NCI-H1417 treated with DMSO at 0.1 percent for 48 hours (cell line): ENCODE measurements at places on chromosomes 7 and 10.

GRCh38 chr7:30143748-30144251 lies 9.0 kb downstream of the MTURN start:
- peak; percentile 77 for DNase-seq

GRCh38 chr7:142787783-142788182 lies 17.0 kb downstream of the PRSS2 start:
- DNase-seq, result no peak

GRCh38 chr10:13241613-13242012 lies 7.4 kb upstream of the UCMA start:
- DNase-seq, result no peak

DNA sequence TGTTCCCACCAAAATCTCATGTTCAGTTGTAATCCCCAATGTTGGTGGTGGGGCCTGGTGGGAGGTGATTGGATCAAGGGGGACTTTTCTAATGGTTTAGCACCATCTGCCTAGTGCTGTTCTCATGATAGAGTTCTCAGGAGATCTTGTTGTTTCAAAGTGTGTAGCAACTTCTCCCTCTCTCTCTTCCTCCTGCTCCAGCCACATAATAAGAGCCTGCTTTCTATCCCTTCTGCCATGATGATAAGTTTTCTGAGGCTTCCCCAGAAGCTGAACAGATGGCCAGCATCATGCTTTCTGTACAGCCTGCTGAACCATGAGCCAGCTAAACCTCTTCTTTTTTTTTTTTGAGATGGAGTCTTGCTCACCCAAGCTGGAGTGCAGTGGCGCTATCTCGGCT lies 910.6 kb downstream of the KCNMA1 start:
- no peak for DNase-seq

DNA sequence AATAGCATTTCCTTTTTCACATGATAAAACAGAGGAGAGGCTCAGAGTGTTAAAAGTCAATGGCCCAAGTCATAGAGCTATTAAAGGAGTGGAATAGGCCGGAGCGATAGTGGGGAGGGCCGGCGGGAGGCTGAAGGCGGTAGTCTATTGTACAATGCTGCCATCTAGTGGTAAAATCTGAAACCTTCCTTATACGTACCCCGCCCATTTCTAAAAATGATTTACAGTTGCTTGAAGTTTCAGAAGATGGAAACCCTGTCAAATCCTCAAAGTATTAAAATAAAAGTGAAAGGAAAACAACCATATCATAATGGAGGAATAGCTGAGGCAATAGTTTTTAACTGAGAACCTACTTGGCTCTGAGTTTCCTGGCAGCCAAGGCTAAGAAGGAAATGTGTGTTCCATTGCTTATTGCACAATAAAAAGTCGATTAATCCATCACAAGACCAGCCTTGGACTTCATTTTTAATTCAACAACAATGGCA lies 209.1 kb downstream of the CCSER2 start:
- peak; percentile 15 for DNase-seq

- DNase-seq, result no peak
These were observed 1.5 kb downstream of the UMAD1 start for GRCh38 chr7:7642081-7642480.

- no peak for DNase-seq
These were observed 23.2 kb upstream of the MTPN start for GRCh38 chr7:136000288-136000913.

GRCh38 chr10:100516847-100517246 lies 2.8 kb downstream of the SEC31B start:
- no peak for DNase-seq

DNA sequence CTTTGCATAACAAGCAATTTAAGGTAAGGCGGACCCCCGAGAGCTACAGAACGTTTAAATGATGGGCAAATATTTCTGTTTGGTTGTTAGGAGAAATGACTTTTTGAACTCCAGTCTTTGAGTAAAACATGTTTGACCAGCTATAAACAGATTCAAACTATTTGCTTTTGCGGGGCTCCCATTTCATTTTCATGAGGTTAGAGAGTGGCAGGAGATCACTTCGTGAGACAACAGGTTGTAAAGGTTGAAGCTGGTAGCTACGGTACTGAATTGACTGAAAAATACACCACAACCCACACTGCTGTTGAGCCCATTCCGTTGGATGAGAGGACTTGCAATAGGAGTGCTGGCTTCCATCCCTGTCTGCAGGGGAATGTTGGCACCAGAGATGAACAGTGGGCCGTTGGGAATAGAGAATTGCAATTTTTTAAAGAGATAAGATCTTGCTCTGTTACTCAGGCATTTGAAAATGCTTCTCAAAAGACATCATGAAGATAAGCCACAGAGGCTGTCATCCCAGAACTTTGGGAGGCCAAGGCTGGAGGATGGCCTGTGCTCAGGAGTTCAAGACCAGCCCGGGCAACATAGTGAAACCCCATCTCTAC lies 65.7 kb upstream of the CARD11 start:
- DNase-seq, result no peak

- no peak for DNase-seq
These were observed 117.1 kb upstream of the PODXL start for GRCh38 chr7:131673576-131673975.

DNA sequence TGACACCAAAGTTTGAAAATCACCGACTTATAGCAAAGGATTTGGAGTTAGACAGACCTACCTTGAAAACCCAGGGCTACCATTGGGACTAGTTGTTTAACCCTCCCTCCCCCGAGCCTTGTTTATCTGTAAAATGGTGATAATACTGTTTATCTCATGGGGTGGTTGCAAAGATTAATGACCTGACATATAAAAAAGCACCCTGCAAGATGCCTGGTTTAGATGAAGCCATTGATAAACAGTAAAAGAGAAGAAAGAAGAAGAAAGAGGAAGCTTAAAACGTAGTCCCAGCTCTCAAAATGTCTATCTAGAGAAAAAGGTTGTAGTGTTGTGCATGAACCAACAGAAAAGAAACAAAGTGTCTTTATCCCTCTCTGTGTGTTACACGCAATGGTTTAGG lies 145.7 kb downstream of the FGFR2 start:
- DNase-seq, result no peak

- DNase-seq, result no peak
These were observed 307.3 kb upstream of the ZNF32 start for GRCh38 chr10:43955978-43956377.

DNA sequence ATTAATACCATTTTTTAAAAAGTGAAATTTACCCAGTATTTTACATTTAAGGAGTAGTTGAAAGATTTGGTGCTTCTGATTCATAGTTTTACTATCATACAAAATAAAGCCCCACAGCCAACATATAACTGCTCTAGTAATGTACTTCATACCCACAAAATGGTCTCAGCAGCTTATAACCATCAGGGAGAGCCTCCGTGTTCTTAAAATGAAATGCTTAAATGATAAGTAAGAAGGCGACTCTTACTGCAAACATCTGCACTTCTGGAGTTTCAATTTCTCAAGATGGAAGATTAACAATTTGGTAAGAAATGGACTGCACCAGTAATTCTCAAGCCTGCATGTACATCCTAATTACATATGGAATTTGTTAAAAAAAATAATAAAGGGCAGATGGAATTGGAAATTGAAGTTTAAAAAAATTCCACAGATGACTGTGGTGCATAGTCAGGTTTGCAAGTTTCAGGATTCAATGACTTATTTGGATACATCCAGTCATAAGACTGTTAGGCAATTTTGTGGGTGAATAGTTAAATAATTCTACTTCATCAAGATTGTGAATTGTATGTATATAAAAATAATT lies 461.0 kb downstream of the KIF20B start:
- no peak for DNase-seq

- no peak for DNase-seq
These were observed 225.4 kb downstream of the BMPER start for GRCh38 chr7:34130558-34131295.

GRCh38 chr10:92284112-92284704 lies 6.7 kb downstream of the CPEB3 start:
- no peak for DNase-seq

DNA sequence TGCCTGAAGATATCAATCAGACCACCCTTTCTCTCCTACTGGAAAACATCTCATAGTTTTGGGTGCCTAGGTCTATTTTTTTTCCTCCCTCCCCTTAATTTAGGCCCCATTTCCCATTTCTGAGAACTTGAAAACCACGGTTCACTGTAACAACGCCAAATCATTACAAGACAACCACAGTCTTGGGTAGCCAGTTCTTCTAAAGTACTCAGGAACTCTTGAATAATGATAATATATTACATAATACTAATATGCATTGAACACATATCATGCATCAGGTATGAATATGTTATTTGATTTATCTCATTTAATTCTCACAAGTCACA lies 185.1 kb upstream of the ADO start:
- DNase-seq, result no peak

DNA sequence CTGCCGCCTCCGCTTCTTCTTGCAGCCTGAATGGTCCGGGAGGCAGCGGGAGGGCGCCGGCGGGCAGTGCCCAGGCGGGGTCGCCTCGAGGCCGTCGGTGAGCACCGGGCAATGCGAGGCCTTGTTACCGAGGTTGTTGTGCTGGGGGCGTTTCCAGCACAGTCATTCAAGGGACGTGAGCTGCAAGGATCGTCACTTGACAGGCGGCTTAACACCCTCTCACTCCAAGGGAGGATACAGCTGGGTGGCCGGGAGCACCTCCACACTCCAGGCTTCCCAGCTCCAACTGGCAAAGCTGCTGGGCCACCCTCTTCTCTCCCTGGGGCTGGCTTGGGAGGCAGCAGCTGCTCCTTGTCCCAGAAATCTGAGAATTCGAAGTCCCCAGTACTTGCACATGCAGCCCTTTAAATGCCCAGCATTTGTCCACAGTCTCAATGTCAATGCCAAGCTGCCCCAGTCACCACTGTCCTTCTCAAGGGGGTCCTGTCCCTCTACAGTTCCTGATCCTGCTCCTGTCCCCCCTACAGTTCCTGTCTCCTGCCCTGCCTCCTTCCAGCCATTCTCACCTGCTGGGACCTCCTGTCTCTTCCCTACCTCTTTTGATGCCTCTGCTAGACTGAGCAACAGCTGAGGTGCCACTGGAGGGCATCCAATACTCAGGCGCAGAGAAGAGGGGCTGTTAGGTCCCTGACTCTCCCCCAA lies 4.4 kb upstream of the HOXA11 start:
- DNase-seq, result no peak

- no peak for DNase-seq
These were observed 1227.8 kb upstream of the SORCS1 start for GRCh38 chr10:108392286-108392685.

- no peak for DNase-seq
These were observed 170.8 kb upstream of the KMT2E start for GRCh38 chr7:104843198-104843597.

DNA sequence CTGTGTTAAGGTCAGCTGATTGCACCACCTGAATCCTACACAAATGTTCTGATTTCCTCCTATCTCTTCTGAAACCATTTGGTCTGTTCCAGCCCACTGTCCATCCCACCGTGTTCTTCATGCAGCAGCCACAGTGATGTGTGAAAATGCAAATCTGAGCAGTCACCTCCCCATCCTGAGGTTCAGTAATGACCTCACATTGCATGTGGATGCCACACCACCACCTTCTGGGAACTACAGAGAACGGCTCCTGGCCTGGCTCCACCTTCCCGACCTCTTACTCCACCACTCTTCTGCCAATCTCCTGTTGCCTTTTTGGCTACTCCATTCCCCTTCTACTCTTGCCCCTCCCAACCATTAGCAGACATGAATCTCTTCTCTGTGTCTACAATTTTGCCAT lies 244.4 kb downstream of the TNS3 start:
- DNase-seq, result no peak

DNA sequence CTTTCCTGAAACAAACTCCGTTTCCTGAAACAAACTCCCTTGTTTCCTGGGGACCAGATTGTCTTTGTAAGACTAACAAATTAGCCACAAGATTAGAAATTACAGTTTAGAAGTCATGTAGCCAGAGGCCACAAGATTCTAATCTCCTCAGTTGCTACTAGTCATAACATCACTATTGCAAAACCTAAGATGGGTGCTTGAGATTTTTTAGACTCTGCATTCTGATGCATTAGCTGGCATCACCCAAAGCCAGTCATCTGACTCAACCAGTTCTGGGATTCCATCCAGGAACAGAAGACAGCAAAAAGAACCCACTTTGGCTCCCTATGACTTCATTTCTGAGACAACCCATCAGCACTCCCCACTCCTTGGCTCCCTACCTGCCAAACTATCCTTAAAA lies 367.9 kb upstream of the MBL2 start:
- no peak for DNase-seq

- DNase-seq, result no peak
These were observed 14.2 kb upstream of the NUP42 start for GRCh38 chr7:23167691-23168090.

GRCh38 chr7:131506597-131506996 lies 49.8 kb downstream of the PODXL start:
- no peak for DNase-seq

GRCh38 chr10:112985690-112986543 lies 35.9 kb downstream of the TCF7L2 start:
- DNase-seq, result no peak

- no peak for DNase-seq
These were observed 65.8 kb downstream of the CDK13 start for GRCh38 chr7:40015790-40016296.

DNA sequence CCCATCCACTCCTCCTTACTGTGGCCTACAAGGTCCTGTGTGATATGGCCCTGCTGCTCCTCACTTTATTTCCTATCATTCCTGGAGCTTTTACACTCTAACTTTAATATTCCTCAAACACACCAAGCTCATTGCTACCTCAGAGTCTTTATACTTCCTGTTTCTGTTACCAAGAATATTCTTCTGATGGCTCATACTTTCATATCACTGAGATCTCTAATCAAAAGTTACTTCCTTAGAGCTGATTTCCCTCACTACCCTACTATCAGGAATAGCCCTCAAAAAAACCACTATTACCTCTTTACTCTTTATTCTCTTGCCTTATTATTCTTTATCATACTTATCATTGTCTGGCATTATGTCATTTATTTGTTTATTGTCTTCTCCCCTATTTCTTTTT lies 5.8 kb upstream of the PPP3CB start:
- no peak for DNase-seq

DNA sequence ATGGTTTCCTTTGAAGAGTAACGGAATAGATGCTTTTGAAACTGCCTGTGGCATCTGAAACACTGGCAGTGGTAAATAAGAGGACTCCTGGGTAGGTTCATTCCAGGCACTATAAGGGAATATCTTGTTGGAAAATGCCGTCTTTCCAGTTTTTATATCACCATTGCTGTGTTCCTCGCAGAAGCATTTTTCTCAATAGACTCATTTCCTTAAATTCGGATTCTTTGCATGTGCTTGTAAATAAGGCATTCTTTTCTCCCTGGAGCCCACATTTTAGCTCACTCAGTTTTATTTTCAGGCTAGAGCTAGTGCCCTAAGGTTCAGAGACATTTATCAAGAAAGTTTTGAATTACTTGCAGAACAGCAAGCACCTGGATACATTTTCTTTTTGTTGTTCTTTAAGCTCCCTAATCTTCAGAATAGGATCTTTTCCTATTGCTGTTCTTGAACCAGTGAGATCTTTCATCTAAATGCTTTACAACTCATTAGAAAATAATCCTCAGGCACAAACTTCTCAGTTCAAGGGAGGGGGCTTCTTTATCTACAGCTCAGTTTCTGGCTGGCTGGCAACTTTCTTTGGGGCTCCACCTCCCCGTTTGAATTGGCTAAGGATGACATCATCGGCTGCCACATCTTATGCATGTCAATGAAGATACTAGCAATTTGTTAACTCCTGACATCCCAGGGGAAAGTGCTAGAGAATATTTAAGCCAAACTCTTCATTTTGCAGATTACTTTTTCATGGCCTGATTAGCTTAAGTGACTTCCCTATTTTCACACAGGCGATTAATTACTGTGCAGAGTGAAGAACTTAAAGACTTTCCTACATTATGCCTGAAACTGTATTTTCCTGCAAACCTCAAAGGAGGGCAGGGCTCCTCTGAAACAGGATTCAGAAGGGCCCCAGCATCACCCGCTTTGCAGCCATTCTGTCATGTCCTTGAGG lies 133.7 kb upstream of the RSU1 start:
- DNase-seq, result no peak
